Caudate nucleus (tissue), 63 donors: ENCODE measurements at places on chromosomes 3 and 15.

GRCh38 chr15:39455471-39455991 is 125.3 kb upstream of the THBS1 start:
- DNase-seq: no peak

DNA sequence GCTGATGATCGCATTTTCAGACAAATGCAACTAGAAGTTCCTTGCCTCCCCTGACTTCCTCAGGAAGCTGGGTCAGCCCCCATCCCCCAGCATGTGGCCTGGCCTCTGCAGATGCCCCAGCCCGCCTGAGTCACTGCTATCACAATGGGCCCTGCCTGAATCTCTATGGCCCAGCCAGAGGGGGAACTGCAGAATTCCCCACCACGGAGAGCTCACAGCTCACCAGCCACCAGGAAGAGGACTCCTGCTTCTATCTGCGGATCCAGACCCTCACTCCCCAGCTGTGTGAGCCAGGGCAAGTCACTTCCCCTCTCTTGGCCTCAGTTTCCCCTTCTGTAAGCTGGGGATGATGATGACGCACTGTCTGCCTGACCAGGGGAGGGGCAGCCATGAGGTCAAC is 6.9 kb downstream of the PLXND1 start:
- no peak for DNase-seq

- no peak for DNase-seq
Measured at GRCh38 chr3:25372167-25372566, 55.9 kb upstream of the RARB start.

DNA sequence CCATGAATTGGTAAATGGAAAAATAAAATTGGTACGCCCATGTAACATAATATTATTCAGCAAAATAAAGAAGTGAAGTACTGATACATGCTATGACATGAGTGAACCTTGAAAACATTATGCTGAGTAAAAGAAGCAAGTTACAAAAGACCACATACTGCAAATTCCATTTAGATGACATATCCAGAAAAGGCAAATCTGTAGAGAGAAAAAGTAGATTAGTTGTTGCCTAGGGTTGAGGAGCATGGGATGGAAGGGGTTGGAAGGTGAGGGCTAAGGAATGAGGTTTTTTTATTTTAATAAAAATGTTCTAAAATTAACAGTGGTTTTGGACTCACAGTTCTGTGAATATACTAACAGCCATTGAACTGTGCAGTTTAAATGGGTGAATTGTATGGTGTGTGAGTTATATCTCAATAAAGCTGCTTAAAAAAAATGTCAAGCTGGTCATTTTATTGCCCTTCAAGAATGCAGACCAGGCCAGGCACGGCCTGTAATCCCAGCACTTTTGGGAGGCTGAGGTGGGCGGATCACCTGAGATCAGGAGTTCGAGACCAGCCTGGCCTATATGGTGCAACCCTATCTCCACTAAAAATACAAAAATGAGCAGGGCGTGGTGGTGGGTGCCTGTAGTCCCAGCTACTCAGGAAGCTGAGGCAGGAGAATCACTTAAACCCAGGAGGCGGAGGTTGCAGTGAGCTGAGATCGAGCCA is 8.1 kb upstream of the DLG1 start:
- no peak for DNase-seq

GRCh38 chr15:100880139-100880896 is 687 bp downstream of the ALDH1A3 start:
- no peak for DNase-seq

- DNase-seq: no peak
Measured at GRCh38 chr3:112353365-112353764, 20.4 kb downstream of the CD200 start.

DNA sequence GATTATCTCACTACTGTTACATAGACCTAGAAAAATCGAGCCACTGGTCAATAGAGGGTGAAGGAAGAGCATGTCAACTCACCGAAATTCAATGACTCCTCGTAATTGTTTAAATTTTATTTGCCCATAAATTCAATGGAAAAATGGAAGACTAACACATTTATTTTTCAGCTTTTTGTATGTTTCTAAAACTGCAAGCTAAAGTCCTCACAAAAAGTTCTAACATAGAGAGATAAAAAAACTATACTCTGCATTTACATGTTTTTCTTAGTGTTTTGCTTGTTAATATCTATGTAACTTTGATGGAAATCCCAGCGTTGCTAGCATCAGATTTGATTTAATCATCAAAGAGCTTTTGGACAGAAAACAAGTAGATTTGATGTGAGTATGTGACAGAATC is 6.8 kb downstream of the ARPP21 start:
- no peak for DNase-seq

DNA sequence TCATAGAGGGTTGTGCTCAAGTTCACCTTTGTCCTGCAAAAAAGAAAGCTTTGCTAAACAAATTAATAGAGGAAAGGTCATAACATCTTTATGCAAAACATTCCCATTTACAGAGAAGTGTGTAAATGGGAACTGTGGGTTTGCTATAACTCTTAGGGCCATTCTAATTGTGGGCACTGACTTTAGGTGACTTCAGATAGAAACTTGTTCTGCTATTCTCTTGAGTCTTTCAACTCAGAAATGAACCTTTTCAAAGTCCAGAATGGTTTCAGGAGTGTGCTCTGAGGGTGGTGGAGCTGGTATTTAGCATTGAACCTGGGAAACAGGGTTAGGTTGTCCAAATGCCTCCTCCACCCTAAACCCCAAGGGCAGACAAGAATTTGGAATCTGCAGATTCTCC is 34.0 kb downstream of the SPTSSB start:
- no peak for DNase-seq

DNA sequence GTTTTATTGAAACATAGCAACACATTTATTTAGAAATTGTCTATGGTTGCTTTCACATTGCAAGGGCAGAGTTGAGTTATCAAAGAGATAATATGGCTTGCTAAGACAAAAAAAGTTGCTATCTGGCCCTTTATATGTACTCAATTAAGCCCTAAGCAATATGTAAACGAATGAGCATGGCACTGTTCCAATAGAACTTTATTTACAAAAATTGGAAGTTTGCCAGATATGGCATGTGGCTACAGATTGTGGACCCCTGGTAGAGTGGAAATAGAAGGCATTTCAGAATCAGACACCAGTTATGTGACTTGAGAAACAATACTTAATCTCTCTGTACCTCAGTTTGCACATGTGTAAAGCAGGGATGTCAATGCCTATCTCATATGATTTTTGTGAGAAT is 515.6 kb upstream of the SGO1 start:
- no peak for DNase-seq

DNA sequence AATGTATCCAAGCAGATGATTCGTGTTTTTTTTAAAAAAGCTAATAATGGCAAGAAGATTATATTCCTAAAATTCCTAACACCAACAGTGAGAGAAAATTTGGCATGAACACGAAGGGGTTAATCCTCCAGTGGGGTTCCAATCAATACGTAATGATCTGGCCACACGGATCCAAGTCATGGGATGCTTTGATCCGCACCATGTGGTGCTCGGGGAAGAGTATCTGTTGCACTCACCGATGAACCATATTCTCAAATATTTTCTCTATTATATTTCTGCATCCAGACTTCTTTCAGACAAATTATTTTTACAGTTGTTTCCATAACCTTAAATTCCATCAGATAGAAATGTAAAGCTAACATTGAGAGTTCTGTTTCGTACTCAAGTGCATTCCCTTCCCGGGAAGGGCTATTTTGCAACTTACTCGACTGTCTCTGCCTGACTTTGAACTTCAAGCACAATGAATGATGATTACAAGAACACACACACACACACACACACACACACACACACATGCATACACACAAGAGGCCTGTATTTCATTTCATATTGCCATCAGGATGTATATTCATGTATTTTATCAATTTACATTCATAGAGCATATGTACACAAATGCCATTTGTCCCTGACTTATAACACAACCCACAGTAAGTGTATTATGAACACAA is 567.2 kb downstream of the FOXP1 start:
- DNase-seq: no peak

DNA sequence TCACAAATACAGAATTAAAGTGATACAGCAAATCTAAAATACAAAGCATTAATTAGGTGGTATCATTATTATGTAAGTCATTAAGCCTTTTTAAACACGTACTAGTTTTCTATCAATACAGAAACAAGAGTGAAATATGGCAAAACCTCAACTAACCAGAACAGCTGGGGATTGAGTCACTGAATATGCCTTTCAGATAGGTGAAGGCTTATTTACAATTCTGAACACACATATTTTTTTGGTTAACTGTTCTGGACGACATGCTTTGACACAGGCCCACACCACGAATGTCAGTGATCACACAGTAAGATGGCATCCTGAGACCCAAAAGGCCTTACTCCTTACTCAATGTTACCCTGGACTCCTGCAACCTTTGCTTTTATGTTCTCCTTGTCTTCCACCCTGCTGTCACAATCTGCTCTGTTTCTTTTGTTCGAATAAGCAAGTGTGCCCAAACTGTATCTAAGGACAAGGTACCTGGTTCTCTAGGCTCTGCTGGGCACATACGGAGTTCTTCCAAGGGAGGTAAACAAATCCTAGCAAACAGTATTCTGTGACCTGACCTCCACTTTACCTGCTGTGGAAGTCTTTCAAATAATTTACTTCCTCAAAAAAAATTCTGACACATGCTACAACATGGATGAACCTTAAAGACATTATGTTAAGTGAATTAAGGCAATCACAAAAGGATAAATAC is 7.0 kb downstream of the SFMBT1 start:
- DNase-seq: no peak

DNA sequence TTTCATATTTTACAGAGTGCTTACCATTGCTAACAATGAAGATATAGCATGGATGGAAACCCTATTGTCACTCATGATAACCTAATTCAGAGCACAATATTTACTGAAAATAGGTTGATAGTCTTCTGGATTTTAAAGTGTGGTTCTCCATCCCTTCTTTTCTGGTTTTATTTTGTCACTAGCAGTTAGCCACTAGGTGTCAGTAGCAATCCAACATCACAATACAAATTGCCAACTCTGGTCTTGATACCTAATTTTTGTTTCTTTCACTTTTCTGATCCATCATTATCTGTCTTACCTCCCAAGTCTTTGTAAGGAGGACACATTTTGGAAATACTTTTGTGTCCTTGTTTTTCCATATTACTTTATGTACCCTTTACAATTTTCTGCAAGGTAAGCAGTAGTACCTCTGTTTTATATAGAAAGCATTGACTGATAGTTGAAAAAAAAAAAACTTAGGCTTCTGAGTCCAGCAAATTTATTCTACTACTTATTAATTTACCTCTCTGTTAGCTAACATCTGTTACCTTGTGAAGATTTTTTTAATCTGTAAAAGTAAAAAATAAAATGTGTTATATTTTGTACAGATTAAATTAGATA is 28.3 kb upstream of the CRYBG3 start:
- DNase-seq: no peak

DNA sequence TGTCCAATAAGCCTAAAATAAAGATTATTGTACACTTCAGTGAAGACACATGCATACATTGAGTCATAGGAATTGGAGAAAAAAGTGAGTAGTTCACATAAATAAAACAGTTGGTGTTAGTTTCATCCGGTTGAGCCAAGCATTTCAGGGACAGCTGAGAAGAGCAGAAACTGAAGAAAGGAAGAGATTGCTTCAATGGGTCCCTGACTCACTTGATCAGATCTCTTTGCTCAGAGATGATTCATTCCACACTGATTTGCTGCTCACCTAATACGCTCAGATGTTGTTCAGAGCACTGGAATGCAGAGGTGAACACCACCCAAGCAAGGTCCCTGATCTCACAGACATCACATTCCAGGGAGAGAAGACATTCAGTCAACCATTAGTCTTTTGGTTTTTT is 93.7 kb downstream of the RAD18 start:
- no peak for DNase-seq

- DNase-seq: no peak
Measured at GRCh38 chr15:59244337-59244736, 37.7 kb downstream of the LDHAL6B start.

DNA sequence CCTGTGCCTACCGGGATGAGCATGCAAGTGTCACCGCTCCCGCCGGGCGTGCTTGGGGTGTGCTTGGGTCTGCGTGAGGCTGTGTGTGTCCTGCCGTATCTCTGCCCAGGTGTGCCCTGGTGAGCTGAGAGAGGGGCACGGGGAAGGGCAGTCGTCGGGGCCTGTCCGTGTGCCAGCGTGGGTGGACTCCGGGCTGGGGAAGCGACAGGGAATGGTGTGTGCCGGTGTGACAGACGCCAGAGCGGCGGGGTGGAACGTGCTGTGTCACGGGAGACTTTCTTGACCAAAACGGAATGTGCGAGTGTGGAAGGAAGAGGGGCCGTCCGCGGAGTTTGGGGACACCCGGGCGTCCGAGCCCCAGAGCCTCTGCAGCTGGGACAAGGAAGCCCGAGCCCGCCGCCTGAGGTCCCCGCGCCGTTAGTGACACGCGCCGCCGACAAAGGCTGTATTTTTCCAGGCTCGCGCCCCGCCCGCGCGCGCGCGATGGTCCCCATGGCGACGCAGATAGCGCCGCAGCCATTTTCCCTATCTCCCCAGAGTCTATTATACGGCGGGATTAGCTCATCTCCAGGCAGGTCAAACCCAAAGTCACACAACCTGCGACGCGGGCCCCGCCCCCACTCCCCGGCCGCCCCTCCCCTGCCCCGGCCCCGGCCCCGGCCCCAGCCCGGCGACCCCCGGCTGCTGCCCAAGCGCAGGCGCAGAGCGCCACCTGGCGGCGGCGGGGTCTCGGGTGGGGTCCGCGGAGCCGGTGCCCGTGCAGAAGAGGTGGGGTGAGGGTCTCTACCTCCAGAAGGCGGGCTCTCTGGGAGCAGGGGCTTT is 4.5 kb upstream of the GATA2 start:
- DNase-seq: peak; percentile 38

GRCh38 chr15:92571824-92572223 is 83.8 kb downstream of the FAM174B start:
- no peak for DNase-seq
